ENCODE measurements at places on chromosomes 1 and 21.

- DNase-seq: no peak
These were observed 46.6 kb downstream of the WLS start for GRCh38 chr1:68185743-68186142.

DNA sequence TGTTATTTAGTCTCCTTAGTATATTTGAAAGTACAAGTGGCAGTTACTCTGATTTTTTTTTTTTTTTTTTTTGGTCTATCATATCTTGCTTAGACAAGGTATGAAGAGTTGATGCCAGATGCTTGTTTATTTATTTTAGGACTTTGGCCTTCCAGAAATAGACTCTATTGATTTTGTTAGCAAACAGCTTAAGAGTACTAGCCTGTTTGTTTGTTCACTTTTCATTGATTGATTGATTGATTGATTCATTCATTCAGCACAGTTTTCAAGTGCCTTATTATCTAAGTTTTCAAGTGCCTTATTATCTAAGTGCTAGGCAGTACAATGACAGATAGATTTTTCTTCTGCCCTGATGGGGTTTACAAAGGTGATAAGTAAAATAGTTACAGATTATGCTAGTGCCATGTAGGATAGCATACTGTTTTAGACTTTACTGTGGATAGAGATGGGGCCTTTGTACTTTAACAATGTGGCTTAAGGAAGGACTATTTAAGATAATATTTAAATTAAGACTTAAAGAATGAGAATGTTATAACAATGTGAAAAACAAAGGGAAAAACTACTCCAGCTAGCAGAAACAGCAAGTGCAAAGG is 50.5 kb downstream of the MTF2 start:
- DNase-seq: no peak

GRCh38 chr1:158146165-158146564 is 34.5 kb upstream of the CD1D start:
- DNase-seq: no peak

DNA sequence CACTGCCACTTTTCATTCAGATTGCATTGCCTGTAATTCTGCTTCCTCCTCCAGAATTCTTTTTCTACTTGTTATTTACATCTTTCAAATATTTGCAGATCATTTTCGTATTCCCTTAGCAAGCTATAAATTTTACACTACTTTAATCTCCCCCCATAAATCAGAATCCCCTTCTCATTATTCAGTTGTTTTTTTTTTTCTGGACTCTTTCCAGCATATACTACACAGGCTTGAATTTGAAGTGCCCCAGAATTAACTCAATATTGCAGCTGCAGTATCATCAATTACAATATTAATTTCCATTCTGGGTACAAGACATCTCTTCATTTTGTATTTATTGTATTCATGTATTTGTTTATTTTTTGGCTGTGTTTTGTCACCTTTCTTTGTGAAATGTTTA is 1494.3 kb downstream of the AMY1C start:
- no peak for DNase-seq

DNA sequence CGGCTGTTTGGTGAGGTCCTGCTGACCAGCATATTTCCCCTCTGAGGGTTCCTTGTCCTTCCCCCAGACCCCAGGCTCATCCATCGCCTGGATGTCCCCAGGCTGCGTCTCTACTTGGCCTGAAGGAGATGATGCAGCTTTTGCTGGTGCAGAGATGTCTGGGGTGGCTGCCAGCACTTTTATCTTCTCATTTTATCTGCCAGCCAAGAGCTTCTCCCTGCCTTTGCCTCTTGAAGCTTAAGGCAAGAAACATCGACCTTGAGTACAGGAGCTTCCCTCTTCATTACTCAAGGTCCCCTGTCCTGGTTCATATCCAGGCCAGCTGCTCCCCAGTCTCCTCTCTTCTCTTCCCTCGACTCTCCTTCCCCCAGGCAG is 9.2 kb upstream of the H6PD start:
- DNase-seq: no peak

DNA sequence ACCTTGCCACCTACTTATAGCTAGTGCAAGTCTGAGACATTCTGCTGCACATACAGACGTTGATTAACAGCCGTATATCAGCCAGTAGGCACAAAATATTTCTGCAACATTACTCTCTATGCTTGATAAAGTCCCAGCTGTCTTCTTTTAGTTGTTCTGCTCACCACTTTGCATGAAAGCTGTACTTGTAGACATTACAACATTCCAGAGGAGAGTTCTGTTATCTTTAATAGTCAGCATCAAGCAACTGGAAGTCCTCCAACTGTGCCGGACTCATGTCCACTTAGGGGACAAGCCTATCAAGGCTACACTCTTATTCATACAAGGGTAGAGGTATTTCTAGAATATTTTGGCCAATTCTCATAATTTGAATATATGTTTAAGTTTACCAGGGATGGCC is 50.0 kb downstream of the CACHD1 start:
- no peak for DNase-seq

DNA sequence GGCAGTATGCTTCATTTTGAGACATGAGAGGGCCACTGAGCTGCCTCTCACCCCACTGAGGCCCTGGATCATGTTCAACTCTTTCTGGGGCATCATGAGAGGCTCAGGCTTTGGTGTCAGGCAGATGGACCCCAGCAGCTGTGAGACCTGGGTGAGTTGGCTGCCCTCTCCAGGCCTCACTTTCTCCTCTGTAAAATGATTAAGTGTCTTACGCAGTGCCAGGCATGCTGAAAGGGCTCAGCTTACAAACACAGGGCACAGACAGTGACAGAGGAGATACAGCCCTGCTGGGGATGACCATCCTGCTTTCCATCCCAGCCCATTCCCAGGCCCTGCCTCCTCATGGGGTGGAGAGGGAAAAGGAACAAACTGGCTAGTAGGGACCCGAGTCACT is 387.4 kb downstream of the MATN1 start:
- no peak for DNase-seq

DNA sequence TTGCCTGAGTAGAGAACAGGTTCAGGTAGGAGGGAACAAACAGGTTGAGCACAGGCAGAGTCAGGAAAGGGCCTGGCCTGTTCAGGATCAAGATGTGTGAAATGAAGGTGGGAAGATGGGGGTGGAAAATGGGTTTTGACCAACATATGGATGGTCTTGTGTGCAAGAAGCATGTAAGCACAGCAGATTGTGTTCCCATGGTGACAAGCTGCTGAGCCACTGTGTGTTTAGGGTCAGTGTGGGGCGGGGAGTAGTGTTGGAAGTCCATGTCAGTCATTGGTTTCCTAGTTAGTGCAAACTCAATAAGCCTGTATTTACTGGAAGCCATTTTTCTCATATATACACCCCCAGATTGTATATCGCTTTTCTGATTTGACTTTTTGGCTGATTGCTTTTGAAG is 111.9 kb downstream of the CAMTA1 start:
- DNase-seq: no peak

DNA sequence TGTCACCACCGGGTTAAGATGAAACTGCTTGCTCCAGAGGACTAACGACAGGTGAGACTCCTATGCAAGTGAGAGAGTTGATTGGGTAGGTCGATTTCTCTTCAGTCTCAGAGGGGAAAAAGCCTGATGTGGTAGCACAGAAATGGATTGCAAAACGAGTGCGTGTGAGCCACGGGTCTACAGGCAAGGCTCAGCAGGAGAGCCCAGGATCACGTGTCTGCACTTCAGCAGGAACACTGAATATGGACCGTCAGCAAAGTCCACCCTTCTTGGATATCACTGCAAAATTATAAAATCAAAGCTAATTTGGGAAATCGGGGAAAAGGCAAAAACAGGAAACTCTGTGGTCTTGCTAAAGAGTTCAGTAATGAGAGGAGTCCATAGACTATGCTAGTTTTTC is 107.7 kb upstream of the ZNF648 start:
- DNase-seq: no peak

DNA sequence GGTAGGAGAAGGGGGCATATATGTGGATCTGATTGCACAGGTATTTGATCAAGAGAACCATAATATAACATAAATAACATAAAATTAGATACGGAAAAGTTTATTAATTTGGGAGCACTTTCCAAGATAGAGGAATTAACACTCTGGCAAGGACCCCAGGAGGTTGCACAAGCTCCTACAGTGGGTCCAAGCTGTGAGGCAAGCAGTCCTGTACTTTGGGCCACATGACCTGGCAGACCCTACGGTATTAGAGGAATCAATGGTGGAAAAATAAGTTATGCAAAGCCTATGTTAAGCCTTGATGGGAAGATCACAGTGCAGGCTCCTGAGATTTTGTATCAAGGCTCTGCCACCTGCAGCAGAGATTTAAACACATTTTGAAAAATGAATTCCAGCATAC is 220.1 kb downstream of the COL24A1 start:
- DNase-seq: no peak

- no peak for DNase-seq
These were observed 34.8 kb downstream of the RIMS3 start for GRCh38 chr1:40630488-40631223.

GRCh38 chr1:223299553-223299952 is 64.4 kb downstream of the SUSD4 start:
- DNase-seq: no peak

- no peak for DNase-seq
These were observed 1.2 kb upstream of the ABL2 start for GRCh38 chr1:179230721-179231120.

DNA sequence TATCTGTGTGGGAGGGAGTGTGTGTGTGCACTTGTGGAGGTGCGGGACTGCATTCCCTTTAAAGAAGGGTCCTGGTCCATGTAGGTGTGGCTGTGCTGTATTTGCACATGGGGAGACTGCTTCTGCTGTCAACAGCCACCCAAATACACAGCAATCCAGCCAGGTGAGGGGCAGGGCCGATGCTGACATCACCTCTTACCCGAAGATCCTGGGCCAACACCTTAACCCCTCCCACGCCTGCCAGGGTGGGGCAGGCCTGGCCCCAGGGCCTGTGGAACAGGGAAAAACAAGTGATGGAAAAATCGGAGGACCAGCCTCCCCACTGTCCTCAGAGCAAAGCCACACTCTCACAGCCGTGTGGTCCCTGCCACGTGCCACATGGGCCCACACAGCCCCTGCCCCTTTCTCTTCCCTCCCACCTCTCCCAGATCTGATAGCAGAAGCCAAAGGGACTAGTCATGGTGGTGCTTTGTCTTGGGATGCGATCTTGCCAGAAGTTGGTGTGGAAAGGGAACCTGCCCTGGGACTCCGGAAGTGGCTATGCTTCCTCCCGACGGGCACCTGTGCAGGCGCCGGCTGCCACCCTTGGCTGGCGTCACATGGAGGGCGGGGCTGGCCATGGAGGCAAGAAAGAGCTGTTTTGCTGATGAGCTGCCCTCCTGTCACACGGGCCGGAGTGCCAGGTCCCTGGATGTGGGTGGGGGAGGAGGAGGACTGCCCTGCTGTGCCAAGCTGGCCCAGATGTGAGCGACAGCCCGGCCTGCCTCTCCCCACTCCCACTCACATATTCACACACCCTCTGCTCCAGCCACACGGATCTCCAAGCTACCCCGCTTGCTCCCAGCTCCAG is 7.8 kb upstream of the CASZ1 start:
- DNase-seq: no peak

GRCh38 chr1:22041505-22041904 is 11.0 kb upstream of the CDC42 start:
- DNase-seq: no peak

DNA sequence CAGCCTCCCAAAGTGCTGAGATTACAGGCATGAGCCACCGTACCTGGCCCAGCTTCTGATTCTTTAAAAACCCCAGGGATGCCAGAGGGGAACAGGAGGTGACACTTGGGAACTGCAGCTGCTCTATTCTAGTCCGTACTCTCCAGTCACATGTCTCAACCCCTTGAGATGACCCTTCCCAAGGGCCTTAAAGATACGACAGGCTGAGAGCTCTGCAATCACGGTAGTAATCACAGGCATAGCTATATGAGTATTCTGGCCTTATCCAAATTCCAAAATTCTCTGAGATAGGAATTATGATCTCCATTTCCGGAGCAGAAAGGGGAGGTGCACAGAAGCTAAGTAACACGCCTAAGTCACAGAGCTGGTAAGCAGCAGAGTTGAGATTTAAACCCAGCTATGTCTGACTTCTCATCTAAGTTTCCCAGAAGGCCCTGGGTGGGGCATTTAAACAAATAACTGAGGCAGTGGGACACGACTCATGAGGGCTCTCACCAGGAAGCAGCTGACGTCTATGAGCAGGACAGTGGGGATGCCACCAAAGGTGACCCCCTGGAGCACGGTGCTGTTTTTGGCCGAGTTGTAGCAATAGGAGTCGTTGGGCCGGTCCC is 5.2 kb downstream of the TMEM63A start:
- DNase-seq: no peak

- DNase-seq: no peak
These were observed 75.1 kb upstream of the PTGFRN start for GRCh38 chr1:116834595-116834994.

GRCh38 chr1:210685295-210685650 is 356.6 kb downstream of the HHAT start:
- no peak for DNase-seq

- no peak for DNase-seq
These were observed 50.4 kb downstream of the ADAMTS1 start for GRCh38 chr21:26794597-26795411.

GRCh38 chr1:236920286-236920894 is 83.9 kb downstream of the MT1HL1 start:
- no peak for DNase-seq

DNA sequence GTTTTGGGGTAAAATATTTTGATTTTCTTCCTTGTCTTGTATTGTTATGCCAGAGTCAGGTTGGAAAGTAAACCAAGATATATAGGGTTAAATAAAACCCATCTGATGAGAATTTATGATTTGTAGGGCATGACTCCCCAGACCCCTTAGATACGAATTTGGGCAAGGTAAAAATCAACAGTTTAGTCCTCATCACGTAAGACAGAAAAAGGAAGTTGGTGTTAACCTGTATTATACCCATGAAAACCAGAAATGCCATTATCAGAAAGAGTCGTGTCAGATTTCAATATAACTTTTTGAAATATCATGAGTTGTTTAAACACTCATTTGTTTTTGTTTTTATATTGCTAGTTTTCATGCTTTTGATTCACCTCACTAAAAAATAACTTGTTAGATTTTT is 11.8 kb downstream of the CEPT1 start:
- DNase-seq: no peak

DNA sequence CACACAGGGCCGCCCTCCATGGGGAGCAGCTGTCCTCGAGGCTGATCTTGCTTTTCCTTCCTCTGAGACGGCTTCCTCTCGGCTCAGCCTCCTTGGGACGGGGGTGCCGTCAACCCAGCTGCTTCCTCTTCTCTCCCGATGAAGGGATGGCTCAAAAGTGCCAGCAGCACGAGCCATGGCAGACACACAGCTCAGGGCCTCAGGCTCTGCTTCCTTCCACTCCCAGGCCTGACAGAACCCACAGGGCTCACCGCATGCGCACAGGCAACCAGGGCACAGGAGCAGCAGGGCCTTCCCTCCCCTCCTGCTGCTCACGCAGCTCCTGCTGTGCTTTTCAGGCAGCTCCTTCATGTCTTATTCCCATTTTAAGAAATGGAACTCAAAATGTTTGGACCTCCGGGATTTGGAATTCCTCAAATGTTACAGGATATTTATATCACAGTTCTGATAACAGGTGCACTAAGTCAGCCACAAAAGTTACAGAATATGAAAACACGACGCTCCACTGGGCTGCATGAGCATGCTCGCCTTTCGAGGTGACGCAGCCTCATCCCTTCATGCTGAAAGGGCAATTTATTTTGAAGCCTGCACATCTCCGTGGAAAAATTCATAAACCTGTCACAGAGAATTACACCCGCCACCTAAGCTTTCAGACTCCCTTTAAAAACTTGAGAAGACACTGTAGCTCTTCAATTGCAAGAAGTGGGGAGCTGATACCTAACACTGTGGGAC is 84.4 kb downstream of the HSF2BP start:
- DNase-seq: no peak
